ENCODE measurements at places on chromosomes 3 and 15.

DNA sequence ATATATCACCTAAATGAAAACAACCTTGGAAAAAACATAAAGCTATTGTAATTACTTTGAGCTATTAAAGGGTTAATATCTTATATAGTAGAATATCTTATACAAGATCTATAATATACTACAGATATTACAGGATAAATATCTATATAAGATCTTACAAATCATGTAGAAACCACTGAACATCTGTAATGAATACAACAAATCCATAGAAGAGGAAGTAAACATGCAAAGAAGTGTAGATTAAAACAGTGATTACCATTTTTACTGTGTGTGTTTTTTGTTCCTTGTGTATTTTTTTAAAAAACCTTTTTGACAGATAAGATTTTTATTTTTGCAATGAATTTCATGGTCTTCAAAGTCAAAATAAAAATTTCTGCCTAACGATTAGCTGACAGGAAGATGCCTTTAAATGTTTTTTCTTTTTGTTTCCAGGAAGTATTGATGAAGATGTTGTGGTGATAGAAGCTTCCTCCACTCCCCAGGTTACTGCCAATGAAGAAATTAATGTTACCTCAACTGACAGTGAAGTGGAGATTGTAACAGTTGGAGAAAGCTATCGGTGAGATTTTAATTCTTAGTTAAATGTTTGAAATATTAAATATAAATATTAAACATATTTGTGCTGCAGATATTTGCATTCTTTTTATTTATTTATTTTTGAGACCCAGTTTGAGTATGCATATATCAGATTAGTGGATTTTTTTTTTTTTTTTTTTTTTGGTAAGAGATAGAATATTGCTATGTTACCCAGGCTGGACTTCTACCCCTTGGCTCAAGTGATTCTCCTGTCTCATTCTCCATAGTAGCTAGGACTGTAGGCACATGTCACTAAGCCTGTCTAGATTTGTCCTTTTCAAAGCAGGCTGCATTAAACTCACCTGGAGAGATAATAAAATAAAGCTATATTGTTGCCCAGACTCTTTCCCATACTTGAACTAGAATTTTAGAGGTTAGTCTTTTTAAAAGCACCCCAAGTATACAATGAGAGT lies 52.8 kb upstream of the CCNB2 start:
- no peak for DNase-seq

- no peak for DNase-seq
These were observed 31.4 kb upstream of the APEH start for GRCh38 chr3:49642708-49643145.

DNA sequence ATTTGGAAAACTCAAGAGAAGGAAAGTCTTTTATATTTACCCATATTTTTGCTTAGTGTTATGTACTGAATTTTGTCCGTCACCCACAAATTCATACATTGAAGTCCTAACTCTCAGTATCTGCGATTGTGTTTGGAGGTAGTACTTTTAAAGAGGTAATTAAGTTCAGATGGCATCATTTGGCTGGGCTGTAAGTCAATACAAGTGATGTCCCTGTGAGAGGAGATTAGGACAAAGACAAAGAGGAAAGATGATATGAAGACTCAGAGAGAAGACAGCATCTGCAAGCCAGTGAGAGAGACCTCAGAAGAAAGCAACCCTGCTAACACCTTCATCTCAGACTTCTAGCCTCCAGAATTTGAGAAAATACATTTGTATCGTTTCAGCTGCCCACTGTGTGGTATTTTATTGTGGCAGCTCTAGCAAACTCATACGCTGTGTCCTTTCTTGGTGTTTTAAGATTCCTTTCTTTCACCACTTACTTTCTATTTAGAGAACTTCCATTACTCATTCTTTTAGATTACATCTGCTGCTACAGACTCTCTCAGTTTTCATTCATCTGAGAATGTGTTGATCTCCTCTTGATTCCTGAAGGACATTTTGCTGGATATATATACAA lies 17.0 kb downstream of the LRCH3 start:
- no peak for DNase-seq

GRCh38 chr3:140816372-140817195 lies 125.1 kb upstream of the SLC25A36 start:
- DNase-seq = no peak

DNA sequence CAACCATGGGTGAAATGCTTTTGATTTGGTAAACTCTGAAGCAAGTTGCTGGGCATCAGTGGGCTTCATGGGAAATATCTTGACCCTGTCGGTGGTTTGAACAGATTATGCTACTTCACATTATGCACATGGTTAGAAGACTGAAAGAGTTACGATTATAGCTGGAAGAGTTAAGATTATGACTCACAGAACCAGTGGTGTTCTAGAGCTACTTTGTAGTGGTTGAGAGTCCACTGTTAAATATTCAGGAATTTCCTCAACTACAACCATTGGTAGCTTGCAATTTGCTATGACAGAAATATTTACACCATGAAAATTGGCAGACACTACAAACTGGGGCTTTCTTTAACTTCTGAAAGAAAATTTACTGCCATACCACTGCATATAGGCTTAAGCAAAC lies 99.3 kb downstream of the GADL1 start:
- DNase-seq = no peak

DNA sequence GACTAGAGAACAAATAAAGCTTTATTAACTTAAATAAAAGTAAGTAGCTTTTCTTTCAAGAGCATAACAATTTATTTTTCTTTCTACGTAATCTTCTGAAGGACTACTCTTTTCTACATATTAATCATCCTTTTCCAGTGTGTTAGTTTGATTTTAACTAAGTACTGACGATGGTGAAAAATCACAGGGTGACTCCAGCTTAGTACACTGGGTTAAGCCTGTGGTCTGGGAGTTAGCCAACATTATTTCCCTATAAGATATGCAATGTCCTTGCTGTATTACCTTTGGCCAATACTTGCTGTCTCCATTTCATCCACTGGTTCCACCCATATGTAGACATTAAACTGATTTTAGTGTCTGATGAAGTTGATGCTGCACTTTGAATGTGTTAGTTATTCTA lies 508.6 kb upstream of the SUCLG2 start:
- DNase-seq = no peak

DNA sequence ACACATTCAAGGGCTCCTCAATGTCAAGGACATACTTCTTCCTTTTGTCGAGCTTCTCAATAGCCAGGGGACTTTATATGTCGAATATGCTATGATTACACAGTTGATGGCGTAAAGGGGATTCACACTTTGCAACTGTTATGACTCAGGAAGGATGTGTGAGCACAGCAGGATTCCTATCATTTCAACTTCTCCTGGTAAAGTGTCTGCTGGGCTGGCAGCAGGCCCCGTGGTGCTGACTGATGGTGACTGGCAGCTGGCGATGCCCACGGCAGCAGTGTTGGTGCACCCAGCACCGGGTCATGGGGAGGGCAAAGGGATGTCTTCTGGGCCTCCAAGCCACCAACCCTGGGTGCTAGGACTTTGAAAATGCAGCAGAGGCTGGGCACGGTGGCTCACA lies 44.8 kb upstream of the GNB5 start:
- no peak for DNase-seq

- no peak for DNase-seq
These were observed 106.7 kb downstream of the RYK start for GRCh38 chr3:134143828-134144401.

GRCh38 chr15:70651303-70651845 lies 112.0 kb downstream of the UACA start:
- DNase-seq = no peak

- no peak for DNase-seq
These were observed 42.9 kb upstream of the MITF start for GRCh38 chr3:69696367-69696766.

DNA sequence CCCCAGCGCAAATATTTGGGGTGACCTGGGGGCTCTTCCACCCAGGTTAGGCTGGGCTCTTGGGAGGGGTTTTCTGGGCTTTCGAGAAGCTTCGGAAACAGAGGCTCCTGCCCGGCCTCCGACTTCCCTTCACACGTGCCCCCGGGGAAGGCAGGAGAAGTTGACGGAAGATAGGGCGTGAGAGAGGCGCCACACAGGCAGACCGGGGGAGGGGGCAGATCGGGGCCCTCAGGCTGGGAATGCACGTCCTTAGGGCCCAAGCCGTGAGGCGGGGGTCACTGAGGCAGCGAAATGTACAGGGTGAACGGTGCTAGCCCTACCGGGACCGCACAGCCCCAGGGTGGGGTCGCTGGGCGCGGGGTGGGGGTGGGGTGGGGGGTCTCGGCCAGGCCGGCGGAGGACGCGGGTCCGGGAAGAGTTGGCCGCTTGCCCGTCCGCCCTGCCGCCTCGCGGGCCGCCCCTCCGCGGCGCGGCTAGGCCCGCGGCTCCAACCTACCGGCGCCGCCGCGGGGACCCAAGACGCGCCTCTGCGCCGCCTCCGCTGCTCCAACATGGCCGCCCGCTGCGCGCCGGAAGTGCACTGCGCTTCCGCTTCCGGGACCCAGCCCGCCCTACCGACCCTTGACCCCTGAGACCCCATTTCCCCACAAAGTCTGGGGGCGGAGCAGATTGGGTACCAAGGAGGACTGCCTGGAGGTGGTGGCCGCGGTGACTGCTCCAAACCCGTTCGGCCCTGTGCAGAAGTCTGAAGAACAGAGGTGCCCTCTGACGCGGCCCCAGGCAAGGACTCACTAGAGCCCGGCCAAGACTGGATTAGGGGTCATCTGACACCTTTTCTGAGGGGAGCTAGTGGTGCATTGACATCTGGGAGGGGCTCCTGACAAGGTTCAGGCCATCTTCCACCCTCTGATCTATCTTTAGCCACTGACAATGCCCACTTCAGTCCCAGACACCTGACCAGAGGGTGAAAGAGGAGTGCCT lies at the start of gene CCDC71:
Gene CCDC71, minus strand, starts transcription at position 561 of the 981 bp plus-strand sequence. CDS start 2,123 bp downstream, outside the sequence.
- peak; percentile 86 for DNase-seq

DNA sequence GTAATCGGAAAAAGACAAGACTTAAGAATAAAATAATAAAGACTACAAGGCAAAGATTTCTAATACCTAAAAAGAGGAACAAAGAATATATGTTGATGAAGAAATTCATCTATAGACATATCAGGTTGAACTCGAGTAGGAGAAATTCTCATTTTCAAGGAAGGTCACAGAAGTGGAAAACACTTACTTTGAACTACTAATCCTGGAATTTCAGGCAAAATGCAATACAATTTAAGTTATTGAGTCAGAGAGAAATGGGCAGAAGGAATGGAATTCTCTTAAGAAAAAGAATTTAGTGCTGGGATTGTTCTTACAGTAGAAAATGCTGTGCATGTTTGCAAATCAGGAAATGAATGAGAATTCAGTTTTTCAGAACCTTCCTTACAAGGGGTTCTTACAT lies 135.9 kb upstream of the TGFBR2 start:
- DNase-seq = no peak

- DNase-seq = no peak
These were observed 7.2 kb downstream of the ITIH3 start for GRCh38 chr3:52801839-52802238.

GRCh38 chr15:80816049-80816653 lies 37.0 kb downstream of the CEMIP start:
- no peak for DNase-seq

DNA sequence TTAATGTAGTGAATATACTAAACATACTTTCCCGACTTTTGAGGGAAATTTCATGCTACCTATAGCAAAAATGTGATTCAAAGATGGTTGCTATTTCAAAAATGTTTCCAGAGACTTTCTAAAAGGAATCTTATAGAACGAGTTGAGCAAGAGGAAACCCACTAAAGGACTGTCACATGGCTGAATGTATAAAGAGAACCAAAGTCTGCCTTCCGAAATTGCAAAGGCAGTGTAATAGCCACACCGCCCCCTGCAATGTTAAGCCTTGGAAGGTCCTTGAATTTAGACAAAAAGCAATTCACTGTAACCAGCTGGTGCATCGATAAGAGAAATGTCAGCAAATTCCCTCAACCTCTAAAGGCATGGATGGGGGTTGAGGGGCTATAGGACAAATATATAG lies 142.8 kb downstream of the CHL1 start:
- DNase-seq = peak; percentile 64

- DNase-seq = no peak
These were observed 736.9 kb upstream of the CCDC54 start for GRCh38 chr3:106640353-106640752.

- DNase-seq = peak; percentile 76
These were observed at the start of gene SLC27A2 for GRCh38 chr15:50181969-50182218. SLC27A2 (plus strand) TSS chr15:50182196; CDS start chr15:50182428, 232 bp downstream.

- no peak for DNase-seq
These were observed 3.6 kb upstream of the NMD3 start for GRCh38 chr3:161217496-161217895.

DNA sequence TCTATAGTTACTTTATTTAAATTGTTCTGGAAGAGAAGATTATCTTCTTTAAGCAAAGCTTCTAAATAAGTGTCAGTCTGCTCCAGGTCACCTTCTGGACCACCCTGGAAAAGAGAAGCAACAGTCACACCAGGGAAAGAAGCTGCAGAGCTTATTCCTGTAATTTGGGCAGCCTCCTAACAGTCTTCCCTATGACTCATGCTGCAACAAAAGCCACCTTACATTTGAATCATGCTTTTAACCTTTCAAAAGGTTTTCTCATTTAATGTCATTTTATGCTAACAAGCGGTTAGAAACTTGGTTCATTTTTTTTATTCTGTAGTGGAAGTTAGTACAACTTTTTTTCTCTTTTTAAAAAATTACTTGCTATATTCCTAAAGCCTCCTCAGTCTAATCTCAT lies 5.3 kb upstream of the GUCA1C start:
- DNase-seq = peak; percentile 9

GRCh38 chr15:38610748-38611147 lies 46.1 kb upstream of the RASGRP1 start:
- DNase-seq = no peak

GRCh38 chr3:34196914-34197313 lies 398.5 kb downstream of the PDCD6IP start:
- DNase-seq = no peak

DNA sequence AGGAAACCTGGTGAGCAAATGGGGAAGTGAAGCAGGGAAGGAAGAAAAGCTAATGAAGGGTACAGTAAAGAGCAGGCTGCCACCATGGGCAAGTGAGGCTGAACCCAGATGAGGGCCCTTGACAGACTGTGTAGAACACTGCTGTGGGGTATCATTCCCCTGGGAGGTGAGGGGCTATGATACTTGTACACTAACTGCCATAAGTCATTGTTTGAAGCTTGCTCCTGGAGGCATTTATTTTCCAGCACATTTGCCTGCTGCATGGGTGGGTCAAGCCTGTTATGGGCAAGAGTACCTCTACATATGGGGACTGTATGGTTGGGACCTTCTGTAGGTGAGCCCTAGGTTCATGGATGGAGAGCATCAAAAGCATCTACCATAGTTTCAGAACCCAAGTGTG lies 57.4 kb downstream of the POMGNT2 start:
- no peak for DNase-seq

DNA sequence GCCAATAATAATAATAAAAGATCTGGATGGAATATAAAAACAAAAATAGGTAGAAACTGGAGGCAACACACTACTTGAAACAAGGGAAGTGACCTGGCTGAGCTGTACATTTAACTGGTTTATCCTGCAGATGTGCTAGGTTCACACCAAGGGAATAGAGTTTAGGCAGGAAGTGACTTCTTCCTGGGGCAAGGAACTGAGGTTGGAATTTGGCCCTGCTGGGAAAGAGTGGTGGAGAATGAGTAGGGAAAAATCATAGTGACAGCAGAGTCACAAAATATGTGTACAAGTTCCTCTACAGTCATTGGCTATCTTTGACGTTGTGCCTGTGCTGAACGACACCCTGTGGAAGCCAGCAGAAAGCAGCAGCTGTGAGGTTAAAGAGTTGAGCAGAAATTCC lies 44.1 kb downstream of the ARHGAP11B start:
- DNase-seq = no peak

Measured in neural progenitor cell (in vitro differentiated cells).